ENCODE measurements at places on chromosomes 1 and 21.

- DNase-seq = no peak
Observed at GRCh38 chr1:99264201-99265021, at the start of gene PLPPR4. PLPPR4 (plus strand) TSS chr1:99264492; CDS start chr1:99264594, 102 bp downstream.

- no peak for DNase-seq
Observed at GRCh38 chr1:155196893-155197638, 10.6 kb downstream of the THBS3 start.

- DNase-seq = no peak
Observed at GRCh38 chr1:234667600-234668576, 57.9 kb upstream of the IRF2BP2 start.

- DNase-seq = peak; percentile 17
Observed at GRCh38 chr1:116503546-116504307, 67.1 kb downstream of the CD58 start.

DNA sequence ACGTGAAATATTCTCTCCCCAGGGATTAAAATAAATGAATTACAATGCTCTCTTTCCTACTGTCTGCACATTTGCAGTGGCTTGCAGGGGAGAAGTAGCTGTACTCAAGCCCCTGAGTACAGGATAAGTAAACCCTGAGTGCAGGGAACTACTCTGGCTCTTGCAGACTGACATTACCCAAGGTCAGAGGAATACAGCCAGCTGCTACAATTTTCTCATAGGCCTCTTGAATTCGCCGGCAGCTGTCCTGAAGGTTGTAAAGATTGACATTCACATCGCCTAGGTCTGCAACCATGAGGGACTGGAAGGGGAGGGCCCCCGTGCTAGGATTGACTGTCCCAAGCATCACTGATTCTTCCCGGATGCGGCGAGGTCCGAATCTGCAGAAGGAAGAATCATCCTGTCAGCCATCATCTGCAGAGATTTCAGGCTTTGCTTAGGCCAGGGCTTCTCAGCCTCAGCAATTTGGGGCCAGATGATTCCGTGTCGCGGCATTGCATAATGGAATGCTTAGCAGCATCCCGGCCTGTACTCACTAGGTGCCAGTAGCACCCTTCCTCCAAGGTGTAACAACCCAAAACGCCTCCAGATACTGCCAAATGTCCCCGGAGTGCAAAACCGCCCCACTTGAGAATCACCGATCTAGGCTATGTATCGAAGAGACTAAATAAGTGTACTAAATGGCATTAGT, 1.7 kb downstream of the AGMAT start:
- no peak for DNase-seq

DNA sequence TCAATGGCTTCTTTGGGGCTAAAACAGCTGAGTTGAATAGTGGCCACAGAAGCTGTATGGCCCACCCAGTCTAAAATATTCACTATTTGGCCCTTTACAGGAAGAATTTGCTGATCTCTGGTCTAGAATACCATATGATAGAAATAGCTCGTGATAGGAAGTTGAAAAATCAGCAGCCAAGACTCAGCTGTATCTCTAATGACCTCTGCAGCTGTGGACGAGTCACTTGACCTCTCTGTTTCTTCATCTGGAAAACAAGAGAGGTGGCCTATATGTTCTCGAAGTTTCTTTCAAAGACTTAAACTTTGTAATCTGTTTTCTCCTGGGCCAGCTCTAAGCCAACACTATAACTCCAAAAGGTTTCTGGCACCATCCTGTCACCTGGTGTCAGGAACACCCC, 129.2 kb downstream of the ZBTB18 start:
- no peak for DNase-seq

GRCh38 chr1:12229835-12230548, at the start of gene VPS13D:
VPS13D (plus strand) TSS chr1:12230030; CDS start chr1:12234267, 4,237 bp downstream.
- DNase-seq = peak; percentile 78

Measured in activated CD4-positive, alpha-beta T cell treated with anti-CD3 and anti-CD28 coated beads, Interleukin-2, amount 50 U/mL, for 4 hours (primary cell).